ENCODE measurements at places on chromosomes 16 and 17. TPM values are rescaled to one million over a fixed set of nuclear protein-coding genes. Genes with fewer than 3 reads are reported as not detected.
A peak's percentile ranks its signal among the peaks of the same experiment; 100 is the strongest.

CDR2L gene
- 12.5 TPM for polyA plus RNA-seq

PRSS33 gene
- not detected for polyA plus RNA-seq

GRCh38 chr17:82370471-82371332, 863 bp upstream of the UTS2R start:
- DNase-seq, result no peak

DNA sequence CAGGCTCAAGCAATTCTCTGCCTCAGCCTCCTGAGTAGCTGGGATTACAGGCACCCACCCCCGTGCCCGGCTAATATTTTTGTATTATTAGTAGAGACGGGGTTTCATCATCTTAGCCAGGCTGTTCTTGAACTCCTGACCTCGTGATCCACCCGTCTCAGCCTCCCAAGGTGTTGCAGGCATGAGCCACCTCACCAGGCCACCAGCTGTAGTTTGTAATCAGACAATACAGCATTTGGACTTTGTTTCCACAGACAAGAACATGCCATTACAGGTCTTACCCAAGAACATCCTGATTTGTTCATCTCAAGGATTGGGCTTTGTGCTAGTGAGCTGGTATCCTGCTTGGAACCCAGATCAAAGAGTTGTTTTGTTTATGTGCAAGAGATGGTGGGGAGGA, 30.1 kb downstream of the C17orf100 start:
- DNase-seq, result no peak

DNA sequence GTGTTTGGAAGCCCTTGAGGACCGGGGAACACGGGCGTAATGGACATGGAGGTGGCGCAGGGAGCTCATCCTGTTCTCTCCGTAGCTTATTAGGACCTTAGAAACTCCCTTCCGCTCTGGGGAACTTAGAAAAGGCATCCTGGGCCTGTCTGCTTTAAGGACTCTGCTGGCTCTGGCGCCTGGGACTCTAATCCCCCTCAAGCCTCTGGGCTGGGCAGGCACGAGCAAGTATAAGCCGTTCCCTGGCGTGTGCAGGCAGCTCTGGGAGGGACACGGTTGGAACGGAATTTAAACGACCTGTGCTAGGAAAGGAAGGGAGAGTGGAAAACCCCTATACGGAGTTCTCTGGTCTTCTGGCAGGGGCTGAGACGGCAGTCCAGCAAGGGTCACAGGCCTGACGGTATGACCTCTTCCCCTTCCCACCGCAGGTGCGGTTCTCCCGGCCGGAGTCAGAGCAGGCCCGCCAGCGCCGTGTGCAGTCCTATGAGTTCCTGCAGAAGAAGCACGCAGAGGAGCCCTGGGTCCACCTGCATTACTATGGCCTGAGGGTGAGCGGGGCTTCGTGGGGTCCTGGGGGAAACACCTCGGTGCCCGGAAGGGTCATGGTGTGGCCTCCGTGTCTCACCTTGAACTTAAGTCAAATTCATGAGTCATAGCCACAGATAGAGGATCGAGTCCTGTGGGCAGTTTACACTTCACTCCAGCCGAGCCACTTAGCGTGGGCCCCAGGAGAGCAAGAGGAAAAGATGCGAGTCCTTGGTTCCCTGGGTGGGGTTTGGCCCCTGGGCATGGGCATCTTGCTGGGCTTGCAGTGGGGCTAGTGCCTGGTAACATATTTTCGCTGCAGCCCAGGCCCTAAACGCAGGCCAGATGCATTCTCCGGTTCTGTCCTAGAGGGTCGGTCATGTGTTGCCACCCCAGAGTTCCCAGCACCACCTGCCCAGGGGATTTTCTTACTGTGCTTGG, 17.7 kb downstream of the POLR3E start:
- DNase-seq, result no peak

DNA sequence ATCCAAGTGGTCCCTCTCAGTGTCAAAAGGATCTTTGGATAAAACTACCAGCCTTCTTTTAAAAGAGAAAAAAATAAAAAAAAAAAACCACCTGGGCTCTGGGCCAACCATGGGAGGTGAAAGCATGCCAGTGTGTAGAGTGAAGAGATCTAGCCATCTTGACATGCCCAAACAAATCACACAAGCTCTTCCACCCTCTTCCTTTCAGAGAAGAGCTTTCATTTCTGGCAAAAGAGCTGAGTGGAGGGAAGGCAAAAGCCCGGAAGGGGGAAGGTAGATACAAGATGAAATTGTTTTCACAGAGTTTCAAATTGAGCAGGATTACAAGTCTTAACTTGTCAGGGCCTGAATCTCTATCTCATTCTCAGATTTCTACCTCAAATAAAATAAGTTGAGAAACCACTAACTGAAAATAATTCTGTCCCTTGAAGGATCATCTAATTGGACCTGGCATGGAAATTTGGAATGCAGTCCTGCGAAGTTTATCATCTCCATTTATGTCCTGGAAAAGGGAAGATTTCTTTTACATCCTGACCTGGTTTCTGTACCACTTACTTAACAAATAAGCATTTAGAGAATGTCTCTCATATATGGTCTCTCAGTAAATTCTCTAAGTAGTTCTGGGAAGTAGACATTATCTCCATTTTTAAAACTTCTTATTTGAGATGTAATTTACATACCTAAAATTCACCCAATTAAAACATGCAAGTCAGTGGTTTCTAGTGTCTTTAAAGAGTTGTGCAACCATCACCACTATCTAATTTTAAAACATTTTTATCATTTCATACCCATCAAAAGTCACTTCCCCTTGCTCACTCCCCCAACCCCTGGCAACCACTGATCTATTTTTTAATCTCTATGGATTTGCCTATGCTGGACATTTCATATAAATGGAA, 93.7 kb downstream of the TANGO6 start:
- peak; percentile 47 for DNase-seq

GRCh38 chr17:32486701-32487472, at the start of gene CDK5R1:
Gene CDK5R1 (plus strand): TSS chr17:32486993. CDS start chr17:32487621, 628 bp downstream.
- no peak for DNase-seq
